ENCODE measurements at places on chromosomes 5 and 9.

GRCh38 chr9:2087500-2088313, 72.6 kb downstream of the SMARCA2 start:
- peak; percentile 39 for DNase-seq

DNA sequence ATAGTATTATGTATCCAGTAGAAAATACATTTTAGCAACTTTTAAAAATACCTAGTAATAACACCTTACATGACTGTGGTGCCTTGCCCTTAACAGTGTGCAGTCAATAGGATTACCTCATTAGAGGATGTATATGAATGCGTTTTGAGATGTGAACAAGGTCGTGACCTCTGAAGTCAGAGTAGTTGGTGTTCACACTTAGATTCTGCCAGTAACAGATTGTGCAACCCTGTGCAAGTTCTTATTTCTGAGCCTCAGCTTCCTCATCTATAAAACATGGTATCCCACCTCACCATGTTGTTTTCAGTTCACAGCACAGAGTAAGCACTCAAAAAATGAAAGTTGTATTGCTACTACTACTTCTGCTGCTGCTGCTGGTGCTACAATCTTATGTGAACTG, 347.3 kb downstream of the KDM4C start:
- DNase-seq, result no peak

DNA sequence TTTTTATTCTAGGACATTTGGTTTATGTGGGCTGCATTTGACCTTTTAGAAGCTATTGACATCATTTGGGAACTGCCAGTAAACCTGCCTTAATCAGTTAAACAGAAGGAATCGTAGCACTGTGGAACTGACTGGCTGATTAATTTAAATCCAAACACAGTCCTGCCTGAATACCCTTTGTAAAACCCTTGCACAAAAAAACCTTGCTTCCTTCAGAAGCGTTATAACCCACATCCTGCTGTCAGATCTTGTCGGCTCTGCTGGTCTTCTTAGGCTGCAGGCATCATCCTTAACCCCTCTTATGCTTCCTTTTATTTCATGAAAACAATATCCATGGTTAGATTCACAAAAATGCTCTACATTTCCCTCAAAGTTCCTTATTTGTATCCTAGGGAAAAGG, 46.3 kb downstream of the PAM start:
- no peak for DNase-seq

GRCh38 chr9:86867804-86868313, 79.4 kb downstream of the GAS1 start:
- DNase-seq, result no peak

- DNase-seq, result no peak
These were observed 63.1 kb upstream of the NR3C1 start for GRCh38 chr5:143466632-143467031.

DNA sequence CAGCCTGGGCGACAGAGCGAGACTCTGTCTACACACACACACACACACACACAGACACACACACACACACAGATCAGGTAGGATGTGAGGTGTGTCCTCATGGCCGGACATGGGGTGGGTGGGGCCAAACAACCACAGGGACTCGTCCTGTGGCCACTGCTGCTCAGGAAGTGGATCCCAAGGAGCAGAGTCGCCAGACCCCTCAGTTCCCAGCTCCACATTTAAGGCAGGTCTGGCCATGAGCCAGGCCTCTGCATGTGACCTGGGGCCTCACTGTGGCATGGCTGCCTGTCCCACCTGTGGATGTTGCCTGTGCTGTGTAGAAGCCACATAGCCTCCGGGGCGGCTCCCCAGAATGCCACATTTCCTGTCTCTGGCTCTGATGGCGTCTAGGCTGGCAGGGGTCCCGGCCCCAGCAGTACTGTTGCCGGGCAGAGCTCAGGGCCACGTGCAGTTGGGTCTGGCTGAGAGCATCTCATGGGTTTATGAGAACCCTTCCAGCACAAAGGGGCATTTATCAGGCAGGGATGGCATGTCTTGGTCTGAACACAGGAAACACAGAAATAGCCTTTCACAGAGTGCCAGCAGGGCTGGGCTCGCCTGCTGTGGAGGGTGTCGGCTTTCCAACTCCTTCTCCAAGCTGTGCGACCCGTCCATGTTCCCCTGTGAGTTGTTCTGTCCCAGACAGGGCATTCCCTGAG, 9.9 kb upstream of the NINJ1 start:
- DNase-seq, result peak; percentile 98

DNA sequence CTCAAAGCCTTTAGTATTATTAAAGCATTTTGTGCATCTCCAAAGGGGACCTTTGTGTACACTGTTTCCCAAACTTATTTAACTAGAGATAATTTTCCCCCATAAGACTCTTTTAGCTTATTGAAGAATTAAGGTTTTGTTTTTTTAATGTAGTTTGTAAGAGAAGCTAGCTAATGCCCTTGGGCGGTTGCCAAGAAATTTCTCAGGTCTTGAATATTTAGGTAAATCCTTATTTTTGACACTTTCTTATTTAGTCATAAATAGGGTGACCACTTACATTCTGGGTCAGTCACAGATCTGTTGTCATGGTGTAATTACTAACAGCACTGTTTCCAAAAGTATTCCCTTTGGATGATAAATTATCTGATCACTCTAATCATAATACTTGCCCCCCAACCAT, 27.2 kb downstream of the TNFAIP8 start:
- no peak for DNase-seq

- no peak for DNase-seq
These were observed 147.6 kb downstream of the GAPVD1 start for GRCh38 chr9:125409217-125409636.

DNA sequence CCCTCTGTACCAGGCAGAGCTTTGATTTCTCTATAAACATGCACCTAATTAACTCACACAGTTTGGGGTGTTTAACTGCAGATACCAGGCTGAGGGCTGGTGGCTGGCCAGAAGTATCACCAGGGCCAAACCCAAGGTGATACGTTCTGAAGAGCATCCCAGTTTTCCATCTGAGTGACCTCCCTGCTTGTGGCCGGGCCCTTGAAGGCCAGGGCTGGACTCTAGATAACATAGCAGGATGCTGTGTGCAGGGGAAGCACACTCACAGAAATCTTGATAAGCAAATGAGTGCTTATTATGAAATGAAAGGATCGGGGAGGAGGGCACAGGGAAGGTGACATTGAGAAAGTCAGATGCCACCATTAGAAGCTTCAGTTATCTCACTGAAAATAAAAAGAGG, 582.4 kb downstream of the BRINP1 start:
- no peak for DNase-seq

DNA sequence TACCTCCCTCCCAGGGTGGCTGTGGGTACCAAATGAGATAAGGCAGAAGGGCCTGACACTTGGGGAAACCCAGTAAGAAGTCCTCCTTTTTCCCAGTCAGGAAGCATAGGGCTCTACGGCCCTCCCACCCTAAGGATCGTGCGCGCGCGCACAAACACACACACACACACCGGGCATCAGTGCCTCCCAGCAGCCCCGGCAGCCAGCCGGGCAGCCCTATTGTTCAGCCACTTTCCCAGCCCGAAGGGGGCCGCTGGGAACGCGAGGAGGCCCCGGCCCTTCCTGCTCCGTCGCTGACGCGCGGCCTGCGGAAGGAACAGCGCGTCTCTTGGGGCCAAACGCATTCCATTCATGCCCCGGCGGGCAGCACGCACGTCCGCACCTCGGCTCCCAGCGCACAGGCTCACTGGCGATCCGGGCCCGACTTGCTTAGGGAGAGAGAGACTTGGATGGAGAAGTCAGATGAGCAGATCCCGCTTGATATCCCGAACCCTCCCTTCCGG, 22.6 kb downstream of the DUSP1 start:
- DNase-seq, result no peak

GRCh38 chr9:118670011-118670953, 699.0 kb downstream of the BRINP1 start:
- DNase-seq, result no peak

DNA sequence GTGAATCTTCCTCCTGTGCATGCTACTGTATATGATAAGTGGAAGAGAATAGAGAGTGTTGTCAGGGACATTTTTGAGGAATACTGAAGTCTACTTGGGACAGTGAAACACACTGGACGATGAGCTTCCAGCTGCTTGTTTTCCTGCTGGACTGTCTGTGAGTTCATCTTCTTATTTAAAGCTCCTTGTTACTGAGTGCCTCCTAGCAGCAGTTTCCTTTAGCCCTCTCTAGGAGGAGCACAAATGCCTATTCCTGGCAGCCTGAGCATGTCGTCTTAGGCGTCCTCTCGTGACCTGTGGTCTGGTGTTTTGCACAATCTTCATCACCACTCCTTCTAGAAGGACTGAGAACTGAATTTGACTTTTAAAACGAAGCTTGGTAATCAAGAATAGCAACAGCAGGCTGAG, 43.8 kb downstream of the ANKRD33B start:
- DNase-seq, result peak; percentile 17

DNA sequence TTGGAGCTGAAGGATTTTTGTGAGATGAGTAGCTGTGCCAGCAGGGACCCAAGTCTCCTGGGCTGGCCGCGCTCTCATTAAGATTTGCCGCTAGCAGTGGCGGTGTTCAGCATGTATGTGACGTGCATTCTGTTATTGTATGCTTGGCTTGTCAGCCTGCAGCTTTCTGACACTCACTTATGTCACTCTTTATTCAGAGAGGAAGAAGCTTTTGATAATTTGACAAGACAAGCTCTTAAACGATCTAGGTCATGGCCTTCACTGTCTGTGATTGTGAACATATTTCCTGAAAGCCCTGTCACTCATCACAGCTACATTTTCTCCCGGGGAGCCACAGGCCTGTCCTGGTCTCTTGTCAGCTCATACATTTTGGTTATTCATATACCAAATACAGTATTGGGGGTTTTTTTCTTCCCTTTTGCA, 98.2 kb upstream of the GRHPR start:
- DNase-seq, result peak; percentile 10

DNA sequence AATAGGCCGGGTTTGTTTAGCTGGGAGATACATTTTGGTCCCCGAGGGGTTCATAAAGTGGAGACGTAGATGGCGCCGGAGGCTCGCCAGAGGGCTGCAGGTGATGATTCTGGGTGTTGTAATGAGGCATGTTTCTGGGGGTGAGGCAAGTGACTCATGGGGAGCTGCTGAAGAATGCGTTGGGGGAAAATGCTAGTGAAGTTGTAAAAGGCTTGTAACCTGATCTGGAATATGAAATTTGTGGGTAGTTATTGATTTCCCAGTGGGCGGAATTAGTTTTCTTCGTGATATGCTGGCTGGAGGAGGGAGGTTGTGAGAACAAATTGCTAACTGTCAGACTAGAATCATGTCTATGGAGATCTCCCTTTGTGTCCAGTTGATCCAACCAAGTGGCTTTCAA, 158.3 kb downstream of the DOCK2 start:
- no peak for DNase-seq

GRCh38 chr9:93198117-93198837, 14.3 kb downstream of the WNK2 start:
- no peak for DNase-seq

GRCh38 chr5:113824307-113824706, 310.8 kb downstream of the YTHDC2 start:
- DNase-seq, result no peak

- DNase-seq, result no peak
These were observed 204.4 kb upstream of the IER5L start for GRCh38 chr9:129382281-129383018.
